ENCODE measurements at places on chromosomes 11 and 22.

GRCh38 chr22:38869663-38870062, 2.4 kb downstream of the CBX6 start:
- peak; percentile 41 for DNase-seq

DNA sequence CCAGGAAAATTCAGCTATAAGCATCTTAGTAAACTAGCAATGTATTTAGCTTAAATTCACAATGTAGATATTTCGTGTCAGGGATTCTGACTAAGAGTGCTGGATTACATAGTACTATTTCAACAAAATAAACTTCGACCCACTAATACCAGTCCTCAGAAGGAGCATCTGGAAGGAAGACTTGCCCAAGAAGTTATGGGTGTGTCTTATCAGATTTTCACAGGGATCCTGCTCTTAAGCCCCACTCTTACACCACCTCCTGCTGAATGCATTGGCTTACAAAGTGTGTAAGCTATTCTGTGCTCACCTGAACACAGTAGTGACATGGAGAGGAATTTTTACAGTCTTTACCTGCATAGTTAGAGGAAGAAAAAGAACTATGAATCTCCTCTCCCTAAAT, 35.4 kb upstream of the ANO5 start:
- no peak for DNase-seq

DNA sequence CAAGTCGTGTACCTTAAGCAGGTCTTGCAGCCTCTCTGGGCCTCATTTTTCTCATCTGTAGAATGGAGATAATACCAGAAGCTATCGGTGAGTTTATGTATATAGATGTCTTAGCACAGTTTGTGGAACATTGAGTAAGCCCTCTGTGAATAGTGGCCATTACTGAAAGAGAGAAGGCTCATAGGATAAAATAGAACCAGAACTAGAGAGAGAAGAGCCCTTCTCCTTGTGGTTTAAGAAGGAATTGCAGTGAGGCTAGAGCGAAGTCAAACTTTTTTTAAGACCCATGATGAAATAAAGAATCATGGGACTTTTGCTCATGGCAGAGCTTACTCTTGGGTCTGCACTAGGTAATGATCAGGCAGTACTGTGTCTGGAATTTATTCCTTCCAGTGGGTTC, 137.1 kb downstream of the TRIM44 start:
- DNase-seq, result no peak

GRCh38 chr22:50092342-50092741, 2.5 kb downstream of the MOV10L1 start:
- DNase-seq, result no peak
